ENCODE measurements at places on chromosomes 11 and 22. TPM values are rescaled to one million over a fixed set of nuclear protein-coding genes. Genes with fewer than 3 reads are reported as not detected.
A peak's percentile ranks its signal among the peaks of the same experiment; 100 is the strongest.

GRCh38 chr22:37232140-37232998 is 11.7 kb downstream of the RAC2 start:
- no peak for DNase-seq
- H3K36me3 ChIP-seq, result peaks cover 83% of the 10 kb centered on the region
- peaks cover 97% of the 10 kb centered on the region for H3K4me1 ChIP-seq
- H3K27ac ChIP-seq, result peak overlapping the region; percentile 98
- peak overlapping the region; percentile 67 for H3K4me3 ChIP-seq

Gene SCGB1C1
- total RNA-seq, result not detected

DNA sequence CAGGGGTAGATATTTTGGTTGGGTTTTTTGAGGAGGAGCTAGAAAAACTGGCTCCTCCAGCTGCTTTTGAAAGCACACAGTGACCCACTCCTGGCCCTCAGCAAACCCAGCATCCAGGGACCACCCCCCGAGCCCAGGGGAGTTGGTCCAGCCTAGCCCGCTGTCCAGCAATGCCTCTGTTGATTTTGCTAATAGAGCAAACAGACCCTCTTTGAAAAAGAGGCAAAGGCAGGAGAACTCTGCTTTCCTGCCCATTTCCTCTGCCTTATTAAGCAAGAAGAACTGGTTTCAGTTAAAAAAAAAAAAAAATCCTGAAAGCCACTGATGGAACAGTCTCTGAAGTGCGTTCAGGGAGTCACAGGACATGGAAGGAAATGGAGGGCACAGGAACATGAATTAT is 25.3 kb downstream of the ABTB2 start:
- peaks cover 23% of the 10 kb centered on the region for H3K27me3 ChIP-seq
- H3K4me1 ChIP-seq, result peaks cover 15% of the 10 kb centered on the region

DNA sequence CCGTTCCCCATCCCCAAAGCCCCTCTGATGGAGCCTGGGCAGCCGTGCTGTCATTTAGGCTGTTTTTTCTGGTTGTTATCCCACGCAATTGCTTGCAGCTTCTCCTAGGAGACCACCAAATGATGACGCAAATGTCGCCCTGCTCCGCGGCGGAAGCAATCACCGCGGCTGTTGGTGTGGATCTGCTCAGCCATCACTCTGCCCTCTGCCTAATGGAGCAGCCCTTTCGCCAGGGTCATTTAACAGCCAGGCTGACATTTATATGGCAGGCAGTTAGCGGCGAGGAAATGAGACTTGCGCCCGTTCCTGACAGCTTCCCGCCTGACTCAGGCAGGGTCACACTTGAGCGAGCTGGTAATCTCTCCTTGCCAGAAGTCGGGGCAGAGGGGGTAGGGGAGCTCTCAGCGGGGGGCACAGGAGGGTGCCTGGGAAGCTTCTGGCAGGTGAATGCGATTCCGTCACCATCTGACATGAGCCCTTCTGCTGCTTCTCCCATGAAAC is 97.9 kb upstream of the RTL6 start:
- DNase-seq, result no peak
- no peaks in the 10 kb centered on the region for H3K36me3 ChIP-seq
- H3K27ac ChIP-seq, result no peak overlapping the region
- H3K27me3 ChIP-seq, result peaks cover 21% of the 10 kb centered on the region
- H3K4me1 ChIP-seq, result peaks cover 2% of the 10 kb centered on the region
- H3K4me3 ChIP-seq, result no peak overlapping the region

DNA sequence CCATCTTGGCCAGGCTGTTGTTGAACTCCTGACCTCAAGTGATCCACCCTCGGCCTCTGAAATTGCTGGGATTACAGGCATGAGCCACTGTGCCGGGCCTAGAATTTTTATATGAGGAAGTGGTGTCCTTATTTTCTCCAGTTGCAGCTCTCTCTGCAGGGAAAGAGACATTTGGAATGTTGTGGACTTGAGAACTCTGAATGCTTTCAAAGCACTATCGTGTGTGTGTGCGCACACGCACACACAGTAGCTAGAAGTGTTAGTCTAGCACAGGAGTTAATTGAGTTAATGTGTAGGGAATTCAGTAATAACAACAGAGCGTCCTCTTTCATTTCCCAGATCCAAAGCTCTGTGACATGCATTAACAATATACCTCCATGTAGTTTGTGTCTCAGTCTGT is 164.0 kb upstream of the RASSF10 start:
- no peak overlapping the region for H3K4me3 ChIP-seq
- H3K4me1 ChIP-seq, result peaks cover 11% of the 10 kb centered on the region
- no peak overlapping the region for H3K27ac ChIP-seq

DNA sequence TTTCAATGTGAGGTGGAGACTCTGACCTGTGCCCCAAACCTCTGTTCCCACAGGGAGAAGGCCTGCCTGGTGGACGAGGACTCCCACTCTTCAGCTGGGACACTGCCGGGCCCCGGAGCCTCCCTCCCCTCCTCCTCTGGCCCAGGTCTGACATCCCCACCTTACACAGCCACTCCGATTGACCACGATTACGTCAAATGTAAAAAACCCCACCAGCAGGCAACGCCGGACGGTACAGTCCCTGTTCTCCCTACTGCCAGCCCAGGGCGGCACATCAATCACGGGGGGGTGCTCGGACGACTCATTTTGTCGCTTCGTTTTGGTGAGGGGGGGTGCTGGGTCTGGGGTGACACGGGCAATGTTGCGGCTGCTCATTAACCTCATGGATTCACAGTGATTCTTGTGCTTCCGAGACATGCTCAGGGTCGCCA is 83.3 kb upstream of the SUSD2 start:
- H3K27ac ChIP-seq, result no peak overlapping the region
- no peak for DNase-seq
- H3K27me3 ChIP-seq, result no peaks in the 10 kb centered on the region
- no peaks in the 10 kb centered on the region for H3K4me1 ChIP-seq
- no peak overlapping the region for H3K4me3 ChIP-seq
- H3K36me3 ChIP-seq, result peaks cover 38% of the 10 kb centered on the region

Gene IL17REL
- total RNA-seq, result 0.73 TPM

DNA sequence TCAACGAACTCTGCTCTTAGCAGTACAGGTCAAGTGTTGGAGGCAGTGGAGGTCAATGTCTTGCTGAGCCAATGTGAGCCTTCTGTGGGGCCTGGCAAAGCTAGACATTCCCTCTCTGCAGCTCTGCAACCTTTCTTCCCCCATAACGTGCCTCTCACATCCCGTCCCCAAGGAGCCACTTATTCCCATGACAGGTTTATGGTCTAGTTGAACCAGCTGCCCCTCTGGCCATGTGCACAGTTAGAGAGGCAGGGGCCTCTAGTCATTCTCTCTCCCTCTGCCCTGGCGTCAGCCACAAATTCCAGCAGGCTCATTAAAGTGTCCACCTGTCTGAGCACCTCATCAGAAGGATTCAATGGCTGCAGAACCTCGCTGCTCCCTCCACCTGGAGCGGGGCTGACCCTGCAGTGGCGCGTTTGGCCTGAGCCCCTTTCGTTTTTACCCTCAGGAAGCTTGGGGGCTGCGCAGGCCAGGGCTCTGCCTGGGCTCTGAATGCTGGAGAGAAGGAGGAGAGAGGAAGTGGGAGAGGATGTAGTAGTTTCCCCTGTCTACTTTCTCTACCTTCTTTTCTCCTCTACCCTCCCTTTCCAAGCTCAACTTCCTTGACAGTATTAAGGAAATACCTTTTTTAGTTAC is 302.1 kb upstream of the B3GAT1 start:
- DNase-seq, result no peak
- no peaks in the 10 kb centered on the region for H3K4me1 ChIP-seq
- no peaks in the 10 kb centered on the region for H3K36me3 ChIP-seq
- no peak overlapping the region for H3K27ac ChIP-seq

DNA sequence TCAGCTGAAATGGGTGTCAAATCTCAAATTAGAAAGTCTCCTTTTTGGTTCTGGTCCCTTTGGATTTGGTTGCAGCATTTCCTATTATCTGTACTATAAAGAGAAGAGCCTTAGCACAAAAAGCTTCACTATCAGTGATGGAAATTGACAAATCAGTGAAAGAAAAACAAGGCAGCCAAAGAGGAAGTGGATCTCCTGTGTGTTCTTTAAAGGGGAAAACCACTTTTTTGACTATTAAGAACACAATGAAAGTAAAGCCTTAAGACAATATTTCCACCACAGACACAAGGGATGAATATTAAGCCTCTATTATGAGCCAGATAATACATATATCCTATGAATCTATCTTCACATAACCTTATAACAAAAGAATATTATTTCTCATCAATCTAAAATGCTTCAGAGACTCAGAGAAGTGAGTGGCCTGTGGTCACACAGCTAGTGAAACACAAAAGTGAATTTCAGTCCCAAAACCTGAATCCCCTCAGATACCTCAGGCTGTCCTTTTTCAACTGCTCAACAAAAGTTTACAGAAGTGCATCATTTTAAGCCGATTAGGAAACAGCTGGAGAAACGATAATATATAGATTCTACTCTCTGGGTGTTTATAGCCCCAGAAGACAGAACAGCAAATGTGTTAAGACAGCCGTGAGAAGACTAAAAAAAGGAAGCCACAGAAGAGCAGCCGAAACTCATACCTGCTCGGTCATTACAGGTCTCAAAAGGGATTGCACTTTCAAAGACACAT is 24.4 kb upstream of the FSHB start:
- H3K4me1 ChIP-seq, result peaks cover 5% of the 10 kb centered on the region
- peaks cover 2% of the 10 kb centered on the region for H3K27me3 ChIP-seq
- H3K4me3 ChIP-seq, result no peak overlapping the region
- no peak for DNase-seq

- no peak for DNase-seq
- H3K27ac ChIP-seq, result no peak overlapping the region
- H3K4me1 ChIP-seq, result peaks cover 33% of the 10 kb centered on the region
- no peaks in the 10 kb centered on the region for H3K27me3 ChIP-seq
- peaks cover 11% of the 10 kb centered on the region for H3K36me3 ChIP-seq
Observed at GRCh38 chr11:118265954-118266353, 1.9 kb upstream of the MPZL2 start.

Gene CSRP3
- total RNA-seq, result not detected

GRCh38 chr11:134025082-134025429 is 43.8 kb upstream of the JAM3 start:
- DNase-seq, result no peak
- H3K27ac ChIP-seq, result no peak overlapping the region
- H3K27me3 ChIP-seq, result peaks cover 3% of the 10 kb centered on the region
- H3K4me3 ChIP-seq, result no peak overlapping the region
- H3K36me3 ChIP-seq, result no peaks in the 10 kb centered on the region

DNA sequence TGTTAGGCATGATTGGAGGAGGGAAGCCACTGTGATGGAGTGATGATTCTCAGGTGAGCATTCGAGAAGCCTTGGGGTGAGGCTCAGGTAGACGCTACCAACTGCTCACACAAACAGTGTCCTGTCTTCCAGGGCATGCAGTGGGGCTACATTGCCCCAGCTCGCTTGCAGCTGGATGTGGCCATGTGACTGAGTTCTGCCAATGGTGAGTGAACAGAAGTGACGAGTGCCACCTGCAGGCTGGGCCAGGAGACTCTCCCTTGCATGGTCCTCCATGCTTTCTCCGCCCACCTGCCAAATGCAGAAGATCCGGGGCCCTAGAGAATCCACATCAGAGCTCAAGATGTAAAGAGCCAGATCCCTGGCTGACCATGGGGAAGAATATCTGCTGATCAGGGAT is 195.9 kb downstream of the BCR start:
- no peaks in the 10 kb centered on the region for H3K4me1 ChIP-seq
- H3K4me3 ChIP-seq, result no peak overlapping the region
- peak; percentile 72 for DNase-seq
- H3K27me3 ChIP-seq, result peaks cover 4% of the 10 kb centered on the region
